GM12878 (cell line): ENCODE measurements at places on chromosomes 6 and 20. TPM values are rescaled to one million over a fixed set of nuclear protein-coding genes. Genes with fewer than 3 reads are reported as not detected.

The TMEM244 gene
- not detected in 2 replicates for polyA plus RNA-seq

The MARCKS gene
- polyA plus RNA-seq = 29.0 and 30.7 TPM in 2 replicates

The CRISP3 gene
- not detected in 2 replicates for polyA plus RNA-seq

The LKAAEAR1 gene
- polyA plus RNA-seq = 0.17 TPM in 1 of 2 replicates, not detected in the other

The CRISP2 gene
- polyA plus RNA-seq = not detected in 2 replicates

The TCP11 gene
- not detected in 2 replicates for polyA plus RNA-seq

The SLC25A27 gene
- polyA plus RNA-seq = not detected in 2 replicates

The FAM209B gene
- 0.20 and 0.32 TPM in 2 replicates for polyA plus RNA-seq

The ECT2L gene
- 0.02 and 0.09 TPM in 2 replicates for polyA plus RNA-seq

The TUBB2B gene
- 7.9 and 9.6 TPM in 2 replicates for polyA plus RNA-seq

The CLIC5 gene
- polyA plus RNA-seq = not detected in 2 replicates

The IPCEF1 gene
- 1.3 and 1.4 TPM in 2 replicates for polyA plus RNA-seq

The MSH5 gene
- 17.6 and 25.8 TPM in 2 replicates for polyA plus RNA-seq

The MCCD1 gene
- not detected in 2 replicates for polyA plus RNA-seq

The GABRR1 gene
- polyA plus RNA-seq = not detected in 2 replicates

The CCN5 gene
- polyA plus RNA-seq = not detected in 2 replicates

The TNFRSF21 gene
- 0.44 and 0.48 TPM in 2 replicates for polyA plus RNA-seq

The SEMG2 gene
- polyA plus RNA-seq = not detected in 2 replicates

The DEFB127 gene
- not detected in 2 replicates for polyA plus RNA-seq

The SMPDL3A gene
- not detected in 2 replicates for polyA plus RNA-seq

The GLYATL3 gene
- polyA plus RNA-seq = not detected in 2 replicates

The RNASET2 gene
- 47.3 and 51.9 TPM in 2 replicates for polyA plus RNA-seq

The CALHM5 gene
- polyA plus RNA-seq = not detected in 2 replicates

The SOBP gene
- 0.31 and 0.72 TPM in 2 replicates for polyA plus RNA-seq

The SLA2 gene
- polyA plus RNA-seq = 0.47 and 0.56 TPM in 2 replicates

The SYNDIG1 gene
- not detected in 2 replicates for polyA plus RNA-seq

The LAMA4 gene
- polyA plus RNA-seq = 0.14 and 0.28 TPM in 2 replicates

The ENPP1 gene
- not detected in 2 replicates for polyA plus RNA-seq

The SULF2 gene
- polyA plus RNA-seq = 2.5 and 3.0 TPM in 2 replicates

The NMBR gene
- not detected in 2 replicates for polyA plus RNA-seq

The PRL gene
- 23.8 and 25.6 TPM in 2 replicates for polyA plus RNA-seq

The TSHZ2 gene
- 0.11 TPM in 1 of 2 replicates, not detected in the other for polyA plus RNA-seq

The SEL1L2 gene
- polyA plus RNA-seq = not detected in 2 replicates

The ENPP3 gene
- 0.10 TPM in 1 of 2 replicates, not detected in the other for polyA plus RNA-seq

The PERP gene
- 2.1 and 2.2 TPM in 2 replicates for polyA plus RNA-seq

The OTOR gene
- not detected in 2 replicates for polyA plus RNA-seq

The CTAGE9 gene
- polyA plus RNA-seq = not detected in 2 replicates

The SIRPG gene
- polyA plus RNA-seq = 2.1 and 4.0 TPM in 2 replicates

The CST1 gene
- polyA plus RNA-seq = not detected in 2 replicates

The OR2H2 gene
- polyA plus RNA-seq = not detected in 2 replicates

The PDE7B gene
- not detected in 2 replicates for polyA plus RNA-seq

The RGL2 gene
- 6.2 and 6.5 TPM in 2 replicates for polyA plus RNA-seq

The FAXC gene
- polyA plus RNA-seq = not detected in 2 replicates

The GPRC6A gene
- polyA plus RNA-seq = not detected in 2 replicates

The CNKSR3 gene
- 0.25 TPM in 1 of 2 replicates, not detected in the other for polyA plus RNA-seq

The DUSP15 gene
- polyA plus RNA-seq = 0.33 TPM in 1 of 2 replicates, not detected in the other

The PLN gene
- 0.28 and 0.44 TPM in 2 replicates for polyA plus RNA-seq

The SLC22A1 gene
- not detected in 2 replicates for polyA plus RNA-seq

The SMOC2 gene
- not detected in 2 replicates for polyA plus RNA-seq

The CNR1 gene
- 6.1 and 6.8 TPM in 2 replicates for polyA plus RNA-seq

The FOXQ1 gene
- not detected in 2 replicates for polyA plus RNA-seq

The CCN2 gene
- polyA plus RNA-seq = 0.29 and 0.44 TPM in 2 replicates

The RIMS4 gene
- polyA plus RNA-seq = 0.02 TPM in 1 of 2 replicates, not detected in the other

The TRIM40 gene
- polyA plus RNA-seq = not detected in 2 replicates
